ENCODE measurements at places on chromosomes 2 and 18.

GRCh38 chr2:46645681-46646162 is 166.4 kb downstream of the TMEM247 start:
- no peak for DNase-seq

- DNase-seq: no peak
Measured at GRCh38 chr2:24418166-24418841, 58.0 kb upstream of the ITSN2 start.

- DNase-seq: no peak
Measured at GRCh38 chr2:45681675-45682074, 30.2 kb downstream of the PRKCE start.

- no peak for DNase-seq
Measured at GRCh38 chr2:184598316-184599053, at the start of gene ZNF804A. Gene ZNF804A (plus strand): TSS chr2:184598529. CDS start chr2:184598960, 431 bp downstream.

DNA sequence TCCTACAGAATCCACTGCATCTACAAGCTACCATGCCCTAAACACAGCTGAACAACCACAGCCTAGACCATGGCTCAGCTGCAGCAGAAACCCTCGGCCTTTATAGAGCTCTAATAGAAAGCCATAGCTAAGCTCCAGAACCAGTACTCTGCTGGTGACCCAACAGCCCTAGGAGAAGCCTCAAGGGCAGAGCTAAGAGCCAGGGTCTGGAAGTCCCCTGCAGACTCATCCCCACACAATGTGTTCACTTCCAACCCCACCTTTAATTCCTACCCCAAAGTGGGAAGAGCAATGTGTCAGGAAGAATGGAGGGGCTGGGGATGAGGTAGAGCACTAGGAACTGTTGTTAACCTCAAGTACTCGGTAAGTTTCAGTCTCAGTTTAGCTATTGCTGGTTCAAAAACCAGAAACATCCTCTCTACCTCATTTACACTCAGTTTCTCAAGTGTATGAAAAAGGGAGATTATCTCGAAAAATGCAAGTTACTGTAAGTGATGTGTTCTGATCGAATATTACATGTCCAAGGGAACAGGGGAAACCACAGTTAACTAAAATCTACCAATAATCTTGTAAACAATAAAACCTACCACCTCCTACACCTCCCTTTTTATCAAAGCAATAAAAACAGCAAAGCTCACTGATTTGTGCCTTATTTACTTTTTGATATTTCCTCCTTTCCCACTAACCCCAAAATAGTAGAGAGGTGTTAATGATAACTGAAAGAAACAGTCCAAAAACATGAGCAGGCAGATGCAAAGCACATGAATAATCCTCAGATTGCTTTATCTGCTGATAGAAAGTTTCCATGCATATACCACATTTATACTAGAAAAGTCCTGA is 36.2 kb downstream of the THADA start:
- DNase-seq: no peak

GRCh38 chr2:231525248-231526163 is 4.7 kb downstream of the NMUR1 start:
- DNase-seq: no peak

- no peak for DNase-seq
Measured at GRCh38 chr18:29060349-29060748, 883.4 kb upstream of the CDH2 start.

DNA sequence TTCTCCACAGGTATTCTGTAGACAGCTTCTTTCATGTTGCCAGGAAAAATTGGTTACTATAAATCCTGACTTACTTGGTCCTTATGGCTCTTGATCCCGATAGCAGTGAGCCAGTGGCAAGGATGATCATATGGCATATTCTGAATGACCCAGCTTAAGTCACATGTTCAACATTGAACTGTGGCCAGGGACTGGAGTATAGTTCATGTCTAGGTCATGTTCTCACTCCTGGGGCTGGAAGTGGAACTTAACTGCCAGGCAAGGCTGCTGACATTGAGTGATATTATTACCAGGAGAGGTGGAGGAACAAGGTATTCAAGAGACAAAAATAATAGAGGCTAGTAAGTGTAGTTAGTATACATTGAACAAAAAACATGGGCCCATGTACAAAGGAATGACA is 26.2 kb downstream of the R3HDM1 start:
- no peak for DNase-seq

DNA sequence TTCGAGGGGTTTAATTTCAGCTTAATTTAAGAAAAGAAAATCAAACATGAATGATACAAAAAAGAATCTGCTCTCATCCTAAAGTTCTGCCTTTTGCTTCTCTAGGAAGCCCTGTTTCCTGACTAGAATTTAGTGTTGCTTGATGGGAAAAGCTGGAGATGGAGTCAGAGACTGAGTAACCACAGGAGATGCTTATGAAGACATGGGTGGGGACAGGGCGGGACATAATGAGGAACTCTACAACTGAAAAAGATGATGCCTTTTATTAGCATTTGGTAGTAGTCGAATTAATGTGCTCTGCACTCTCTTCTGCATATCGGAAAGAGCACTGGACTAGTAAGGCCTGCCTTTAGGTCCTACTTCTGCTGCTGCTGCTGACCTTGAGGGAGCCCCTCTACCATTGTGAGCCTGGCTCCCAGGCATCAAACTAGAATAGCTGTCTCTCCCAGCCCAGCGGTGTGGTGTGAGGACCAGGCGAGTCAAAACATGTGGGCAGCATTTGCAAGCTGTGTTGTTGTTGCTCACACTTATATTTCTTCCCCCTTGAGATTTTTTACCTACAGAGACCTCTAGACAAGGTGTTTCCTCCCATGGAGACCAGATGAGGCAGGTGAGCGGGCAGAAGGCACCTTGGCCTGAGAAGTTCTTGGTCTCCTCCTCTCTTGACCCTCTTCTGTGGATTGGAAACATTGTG is 61.5 kb downstream of the INPP4A start:
- DNase-seq: no peak

GRCh38 chr2:84131278-84131830 is 327.7 kb downstream of the SUCLG1 start:
- DNase-seq: no peak

DNA sequence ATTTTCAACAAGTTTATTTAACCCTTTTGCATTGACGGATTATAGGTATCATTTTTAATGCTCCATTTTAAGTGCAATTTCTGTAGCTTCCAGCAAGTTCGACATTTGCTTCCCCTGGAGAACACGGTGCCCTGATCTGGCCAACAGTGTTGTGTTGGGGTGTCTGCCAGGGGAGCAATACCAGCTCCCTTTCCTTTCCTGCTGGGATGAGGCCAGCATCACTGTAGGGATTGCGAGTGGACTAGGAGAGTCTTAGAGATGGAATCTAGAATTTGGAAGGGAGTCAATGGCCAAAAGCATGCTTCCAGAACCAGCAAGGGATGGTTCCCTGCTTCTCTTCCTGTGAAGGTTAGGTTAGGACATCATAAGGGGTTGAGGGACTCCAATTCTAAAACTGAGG is 135.2 kb downstream of the RTN4 start:
- DNase-seq: no peak
